T follicular helper cell (primary cell): ENCODE measurements at places on chromosomes 5 and 9.

DNA sequence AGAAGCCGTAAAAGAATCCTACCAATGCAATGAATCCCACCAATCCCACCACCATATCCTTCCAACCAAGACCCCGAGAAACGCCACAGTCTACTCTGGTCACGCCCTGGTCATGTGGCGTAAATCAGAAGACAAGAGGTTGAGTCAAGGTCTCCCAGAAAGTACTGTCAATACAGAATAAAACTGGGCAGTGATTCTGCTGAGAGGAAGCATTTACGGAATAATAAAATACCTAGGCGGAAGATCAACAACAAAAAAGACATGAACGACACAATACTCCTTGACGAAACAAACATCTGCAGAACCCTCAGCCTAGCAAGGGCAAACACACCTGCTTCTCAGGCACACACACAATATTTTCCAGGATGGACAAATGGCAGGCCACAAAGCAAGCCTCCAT, 62.8 kb downstream of the GOLM1 start:
- no peak for DNase-seq

- DNase-seq = no peak
Measured at GRCh38 chr5:77129391-77129990, 42.4 kb upstream of the ZBED3 start.

DNA sequence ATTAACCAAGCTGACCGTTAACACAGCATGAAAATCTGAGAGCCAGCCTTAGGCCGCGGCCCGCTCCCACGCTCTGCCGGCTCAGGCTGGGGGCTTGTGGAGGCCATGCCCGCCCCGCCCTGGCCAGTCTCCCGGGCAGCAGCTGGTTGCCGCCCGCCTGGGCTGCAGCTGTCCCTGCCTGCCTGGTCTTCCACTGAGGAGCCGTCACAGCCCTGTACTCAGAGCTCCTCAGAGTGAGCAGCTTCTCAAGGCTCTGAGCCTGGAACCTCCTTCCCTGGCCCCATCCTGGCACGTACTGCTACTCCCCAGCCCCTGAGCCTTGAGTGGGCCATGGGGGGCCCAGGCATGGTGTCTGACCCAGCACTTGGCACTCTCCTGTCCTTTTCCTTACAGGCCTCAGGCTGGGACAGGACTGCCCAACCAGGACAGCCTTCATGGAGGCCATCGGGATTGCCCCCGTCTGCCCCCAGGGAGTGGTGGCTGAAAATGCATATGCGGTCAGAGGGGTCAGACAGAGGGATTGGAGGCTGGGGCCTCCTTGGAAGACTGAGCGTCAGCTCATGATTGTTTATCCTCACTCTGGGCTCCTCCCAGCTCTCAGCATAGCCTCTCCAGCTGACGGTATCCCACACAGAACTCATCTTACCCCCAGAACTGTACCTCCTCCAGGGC, 11.9 kb downstream of the FGFR4 start:
- DNase-seq = no peak

- no peak for DNase-seq
Measured at GRCh38 chr9:78707080-78707479, 410.2 kb downstream of the PSAT1 start.

GRCh38 chr9:79778581-79778980, 206.8 kb downstream of the TLE4 start:
- no peak for DNase-seq
